Vein endothelial cell (primary cell): ENCODE measurements at places on chromosomes 11 and 22. TPM values are rescaled to one million over a fixed set of nuclear protein-coding genes. Genes with fewer than 3 reads are reported as not detected.

The RFPL1 gene
- total RNA-seq = not detected in 2 replicates

The PIWIL4 gene
- total RNA-seq = 0.57 and 0.65 TPM in 2 replicates

The APOBEC3C gene
- total RNA-seq = 7.8 and 10.0 TPM in 2 replicates

The ACAD8 gene
- total RNA-seq = 18.0 and 18.3 TPM in 2 replicates

The RBMXL2 gene
- 0.33 TPM in 1 of 2 replicates, not detected in the other for total RNA-seq

The ART1 gene
- not detected in 2 replicates for total RNA-seq

The CYB5R3 gene
- 103 and 166 TPM in 2 replicates for total RNA-seq

The KCNJ1 gene
- total RNA-seq = 0.33 TPM in 1 of 2 replicates, not detected in the other

The GGTLC2 gene
- total RNA-seq = not detected in 2 replicates

The LRRN4CL gene
- 0.19 and 0.33 TPM in 2 replicates for total RNA-seq

The DDX6 gene
- 150 and 202 TPM in 2 replicates for total RNA-seq

The HPX gene
- 0.33 and 0.67 TPM in 2 replicates for total RNA-seq

The HTR3A gene
- not detected in 2 replicates for total RNA-seq

The OR10A4 gene
- not detected in 2 replicates for total RNA-seq

The CCDC81 gene
- 0.65 and 0.96 TPM in 2 replicates for total RNA-seq

The ALKBH3 gene
- total RNA-seq = 45.1 and 59.2 TPM in 2 replicates

The RASL10A gene
- total RNA-seq = 0.96 and 1.3 TPM in 2 replicates

The TRIM48 gene
- total RNA-seq = not detected in 2 replicates

The EFCAB6 gene
- total RNA-seq = under 0.01 and 0.29 TPM in 2 replicates

The ACTN3 gene
- total RNA-seq = 0.19 TPM in 1 of 2 replicates, not detected in the other

The TRIM6 gene
- total RNA-seq = 2.1 and 2.3 TPM in 2 replicates

The GAB4 gene
- not detected in 2 replicates for total RNA-seq

The MS4A7 gene
- total RNA-seq = not detected in 2 replicates

The OR8D1 gene
- not detected in 2 replicates for total RNA-seq

The CHADL gene
- 0.98 and 1.4 TPM in 2 replicates for total RNA-seq

The TECTA gene
- total RNA-seq = 0.33 and 0.67 TPM in 2 replicates

The TTLL12 gene
- total RNA-seq = 42.7 and 49.0 TPM in 2 replicates

The MAP6 gene
- total RNA-seq = under 0.01 and 0.48 TPM in 2 replicates

The KCNE3 gene
- total RNA-seq = 0.33 and 1.1 TPM in 2 replicates

The COPB1 gene
- 222 and 266 TPM in 2 replicates for total RNA-seq

The OR6M1 gene
- not detected in 2 replicates for total RNA-seq

The OAF gene
- 17.0 and 26.9 TPM in 2 replicates for total RNA-seq

The LDLRAD3 gene
- 15.7 and 21.6 TPM in 2 replicates for total RNA-seq

The KCNQ1 gene
- under 0.01 TPM in 1 of 2 replicates, not detected in the other for total RNA-seq

The CNIH2 gene
- 0.33 TPM in 1 of 2 replicates, not detected in the other for total RNA-seq
